ENCODE measurements at places on chromosomes 6 and 20. TPM values are rescaled to one million over a fixed set of nuclear protein-coding genes. Genes with fewer than 3 reads are reported as not detected.

Gene ANKRD66
- not detected for total RNA-seq

Gene TINAG
- not detected for total RNA-seq

Gene TDRD6
- total RNA-seq: 0.66 TPM

DNA sequence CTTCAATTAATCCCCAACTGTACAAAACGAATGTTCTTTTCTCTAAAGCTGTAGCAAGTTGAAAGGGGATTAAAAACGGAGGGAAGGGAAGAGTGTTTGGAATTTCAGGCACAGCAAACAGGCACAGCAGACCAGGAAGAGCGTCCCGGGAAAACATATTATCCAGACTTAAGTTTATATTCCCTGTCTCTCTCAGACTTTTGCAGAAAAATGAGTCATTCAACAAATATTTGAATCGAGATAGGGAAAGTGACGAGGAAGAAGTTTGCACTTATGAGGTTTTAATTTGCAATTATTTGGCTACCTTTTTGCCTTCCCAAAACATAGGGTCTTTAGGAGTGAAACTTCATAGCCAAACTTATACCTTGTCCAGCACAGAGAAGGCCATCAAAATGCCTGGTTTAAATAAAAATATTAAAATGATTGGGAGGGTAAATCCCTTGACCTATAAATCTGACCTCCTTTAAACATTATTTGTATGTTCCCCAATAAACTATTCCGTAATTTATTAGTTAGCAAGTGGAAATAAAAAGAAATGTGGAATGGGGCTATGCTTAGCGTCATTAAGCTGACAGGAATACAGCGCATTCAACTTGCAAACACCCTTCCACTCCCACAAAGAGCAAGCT, 16.0 kb downstream of the HFE start:
- DNase-seq: peak; percentile 40
- H3K36me3 ChIP-seq: peaks cover 14% of the 10 kb centered on the region
- peak overlapping the region; percentile 92 for H3K27ac ChIP-seq

DNA sequence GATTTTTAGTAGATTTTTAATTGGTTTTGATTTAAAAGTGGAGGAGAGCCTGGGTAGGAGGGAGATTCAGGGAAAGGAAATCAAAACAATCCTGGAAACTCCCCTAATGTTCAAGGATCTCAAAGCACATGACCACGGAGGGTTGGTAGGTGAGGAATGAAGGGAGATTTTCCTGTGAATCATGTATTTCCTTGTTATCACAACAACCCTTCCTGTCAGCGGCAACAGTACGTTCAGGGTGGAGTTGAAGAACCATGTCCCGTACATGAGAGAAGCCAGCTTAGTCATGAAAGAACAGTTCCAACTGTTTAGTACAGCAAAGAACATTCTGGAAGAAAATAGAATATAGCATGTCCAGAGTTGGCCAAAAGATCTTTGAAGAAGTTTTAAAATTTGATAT, 79.4 kb upstream of the SCAF8 start:
- H3K36me3 ChIP-seq: no peaks in the 10 kb centered on the region
- peaks cover 20% of the 10 kb centered on the region for H3K4me1 ChIP-seq
- no peaks in the 10 kb centered on the region for H3K27me3 ChIP-seq

DNA sequence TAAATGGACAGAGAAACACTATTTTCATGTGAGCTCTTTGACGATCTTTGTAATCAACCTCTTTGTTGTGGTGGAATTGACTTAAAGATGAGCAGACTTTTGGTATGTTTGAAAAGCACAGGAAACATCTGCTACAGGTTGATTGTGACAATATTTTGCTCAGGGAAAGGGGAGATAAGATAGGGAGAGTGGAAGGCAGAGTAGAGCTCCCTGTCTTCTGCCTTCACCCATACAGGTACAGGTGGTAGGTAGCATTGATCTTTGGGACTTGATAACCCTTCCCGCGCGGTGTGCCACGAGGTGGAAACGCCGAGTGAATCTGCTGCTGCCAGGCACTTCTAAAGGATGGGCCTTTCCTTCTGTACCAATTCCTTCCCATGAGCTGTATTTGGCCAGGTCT, 183.6 kb downstream of the UTRN start:
- peaks cover 7% of the 10 kb centered on the region for H3K4me1 ChIP-seq
- no peak overlapping the region for H3K27ac ChIP-seq
- DNase-seq: no peak
- no peak overlapping the region for H3K4me3 ChIP-seq
- no peaks in the 10 kb centered on the region for H3K27me3 ChIP-seq
